ENCODE measurements at places on chromosomes 1 and 21.
A peak's percentile ranks its signal among the peaks of the same experiment; 100 is the strongest.

DNA sequence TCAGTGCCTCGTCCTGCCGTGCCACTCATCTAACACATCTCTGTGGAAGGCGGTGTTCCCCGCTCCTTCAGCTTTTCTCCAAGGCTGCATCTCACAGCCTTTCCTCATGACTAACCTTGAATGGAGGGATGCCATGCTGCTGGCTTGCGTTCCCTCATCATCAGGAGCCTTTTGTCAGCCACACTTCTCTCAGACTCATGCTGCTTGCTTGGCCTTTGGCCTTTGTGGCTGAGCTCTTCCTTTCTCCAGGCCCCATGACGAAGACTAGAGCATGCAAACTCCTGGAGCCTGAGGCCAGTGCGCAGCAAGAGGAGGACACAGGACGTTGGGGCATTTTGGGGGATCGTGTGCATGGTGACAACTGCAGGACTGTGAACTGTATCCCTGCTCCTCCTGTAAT lies 70.8 kb downstream of the SYT2 start:
- DNase-seq, result no peak

GRCh38 chr1:93585059-93585966 lies 96.3 kb downstream of the BCAR3 start:
- DNase-seq, result no peak

GRCh38 chr1:64472805-64473204 lies 2.9 kb downstream of the CACHD1 start:
- DNase-seq, result no peak

DNA sequence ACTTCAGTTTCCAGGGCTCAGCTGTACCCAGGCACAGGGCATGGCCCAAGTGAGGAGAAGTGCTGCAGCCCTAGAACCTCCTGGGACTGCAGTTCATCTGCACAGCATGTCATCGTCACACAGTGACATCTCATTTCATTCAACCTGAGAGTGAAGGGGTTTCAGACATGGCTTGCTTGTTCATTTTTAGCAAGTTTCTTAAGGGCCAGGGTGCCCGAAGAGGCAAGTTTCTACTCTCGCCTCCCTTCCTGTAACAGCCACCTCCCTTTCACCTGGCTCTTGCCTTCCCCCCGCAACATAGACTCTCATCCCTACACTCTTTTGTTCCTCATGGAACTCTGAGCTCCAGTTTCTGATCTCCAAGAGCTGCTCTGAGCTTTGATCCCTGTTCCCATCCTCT lies 108.1 kb downstream of the C1orf21 start:
- no peak for DNase-seq

GRCh38 chr21:14251336-14251735 lies 35.4 kb downstream of the RBM11 start:
- DNase-seq, result no peak

GRCh38 chr1:69657971-69658370 lies 90.2 kb downstream of the LRRC7 start:
- no peak for DNase-seq

GRCh38 chr1:57134803-57135202 lies 169.0 kb upstream of the C8B start:
- no peak for DNase-seq

GRCh38 chr1:209673631-209674417 lies 1.4 kb upstream of the G0S2 start:
- DNase-seq, result no peak

- no peak for DNase-seq
Measured at GRCh38 chr1:239574112-239574511, 187.7 kb downstream of the CHRM3 start.

- DNase-seq, result no peak
Measured at GRCh38 chr1:226223786-226224244, 351 bp downstream of the MIXL1 start.

- no peak for DNase-seq
Measured at GRCh38 chr1:84174051-84174556, 30.0 kb downstream of the PRKACB start.

DNA sequence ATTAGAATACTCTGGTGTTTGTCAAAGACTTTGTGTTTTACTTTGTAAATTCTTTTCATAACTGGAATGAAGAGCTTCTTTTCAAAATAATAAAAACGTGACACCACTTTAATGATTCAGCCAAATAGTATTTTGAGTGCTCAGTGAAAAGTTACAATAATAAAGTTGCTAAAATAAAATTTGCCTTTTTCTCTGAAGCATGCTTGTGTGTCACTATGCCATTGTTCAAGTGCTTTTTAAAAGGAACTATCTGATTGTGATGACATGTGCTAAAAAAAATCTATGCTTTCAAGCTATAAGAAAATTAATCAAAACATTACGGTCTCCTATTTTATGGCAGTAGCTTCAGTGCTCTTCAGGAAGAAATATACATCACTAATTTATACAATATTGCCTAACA lies 1290.5 kb upstream of the B3GALT2 start:
- DNase-seq, result no peak

- no peak for DNase-seq
Measured at GRCh38 chr1:27527890-27528817, 38.2 kb upstream of the WASF2 start.

- DNase-seq, result peak; percentile 94
Measured at GRCh38 chr1:51784997-51785421, 93.5 kb downstream of the NRDC start.

GRCh38 chr1:37403166-37403565 lies 71.2 kb upstream of the ZC3H12A start:
- no peak for DNase-seq

- peak; percentile 22 for DNase-seq
Measured at GRCh38 chr1:147072482-147073432, 99.5 kb downstream of the PRKAB2 start.

Measured in SK-MEL-5 (cell line).